Progenitor cell of endocrine pancreas (in vitro differentiated cells): ENCODE measurements at places on chromosomes 7 and 10.

- no peak overlapping the region for H3K4me3 ChIP-seq
- no peaks in the 10 kb centered on the region for H3K27me3 ChIP-seq
- H3K27ac ChIP-seq = no peak overlapping the region
- DNase-seq = no peak
- peaks cover 19% of the 10 kb centered on the region for H3K4me1 ChIP-seq
These were observed 201.4 kb downstream of the PTEN start for GRCh38 chr10:88064608-88065382.

DNA sequence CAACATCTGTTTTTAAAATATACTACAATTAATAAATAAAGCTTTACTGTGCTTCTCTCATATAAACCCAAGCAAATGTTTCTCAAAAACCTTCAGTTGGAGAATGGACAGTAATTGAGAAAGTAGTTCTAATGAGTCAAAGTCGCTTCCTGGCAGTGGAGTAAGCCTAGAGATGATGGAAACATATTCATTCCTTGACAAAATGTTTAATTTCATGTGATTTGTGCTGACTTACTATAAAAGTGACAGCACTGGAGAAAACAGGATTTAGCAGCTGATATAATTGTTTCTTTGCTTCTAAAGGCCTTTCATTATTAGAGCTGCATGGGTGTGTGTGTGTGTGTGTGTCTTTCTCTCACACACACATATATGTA lies 9.0 kb downstream of the ELMO1 start:
- peaks cover 43% of the 10 kb centered on the region for H3K4me1 ChIP-seq
- no peak overlapping the region for H3K4me3 ChIP-seq
- peaks cover 1% of the 10 kb centered on the region for H3K36me3 ChIP-seq
- H3K27ac ChIP-seq = peak overlapping the region; percentile 98

DNA sequence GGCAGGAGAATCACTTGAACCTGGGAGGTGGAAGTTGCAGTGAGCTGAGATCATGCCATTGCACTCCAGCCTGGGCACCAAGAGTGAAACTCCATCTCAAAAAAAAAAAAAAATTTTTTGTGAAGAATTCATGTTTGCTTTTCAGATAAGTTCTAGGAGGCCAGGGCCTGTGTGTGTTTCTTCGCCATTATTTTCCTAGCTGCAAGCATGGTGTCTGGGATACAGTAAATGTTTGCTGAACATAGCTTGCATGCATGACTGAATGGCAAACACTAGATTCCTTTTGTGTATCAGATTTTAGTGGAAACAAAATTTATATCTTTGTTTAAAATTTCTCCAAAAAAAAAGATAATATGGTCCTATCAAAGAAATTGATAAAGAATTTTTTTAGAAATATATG lies 9.7 kb upstream of the MACC1 start:
- H3K4me3 ChIP-seq = no peak overlapping the region
- no peaks in the 10 kb centered on the region for H3K27me3 ChIP-seq
- no peak overlapping the region for H3K27ac ChIP-seq
- peaks cover 3% of the 10 kb centered on the region for H3K4me1 ChIP-seq

- DNase-seq = no peak
- no peaks in the 10 kb centered on the region for H3K36me3 ChIP-seq
- H3K4me1 ChIP-seq = peaks cover 21% of the 10 kb centered on the region
- H3K4me3 ChIP-seq = no peak overlapping the region
- H3K27me3 ChIP-seq = peaks cover 5% of the 10 kb centered on the region
These were observed 207.2 kb downstream of the SKAP2 start for GRCh38 chr7:26657206-26657641.

DNA sequence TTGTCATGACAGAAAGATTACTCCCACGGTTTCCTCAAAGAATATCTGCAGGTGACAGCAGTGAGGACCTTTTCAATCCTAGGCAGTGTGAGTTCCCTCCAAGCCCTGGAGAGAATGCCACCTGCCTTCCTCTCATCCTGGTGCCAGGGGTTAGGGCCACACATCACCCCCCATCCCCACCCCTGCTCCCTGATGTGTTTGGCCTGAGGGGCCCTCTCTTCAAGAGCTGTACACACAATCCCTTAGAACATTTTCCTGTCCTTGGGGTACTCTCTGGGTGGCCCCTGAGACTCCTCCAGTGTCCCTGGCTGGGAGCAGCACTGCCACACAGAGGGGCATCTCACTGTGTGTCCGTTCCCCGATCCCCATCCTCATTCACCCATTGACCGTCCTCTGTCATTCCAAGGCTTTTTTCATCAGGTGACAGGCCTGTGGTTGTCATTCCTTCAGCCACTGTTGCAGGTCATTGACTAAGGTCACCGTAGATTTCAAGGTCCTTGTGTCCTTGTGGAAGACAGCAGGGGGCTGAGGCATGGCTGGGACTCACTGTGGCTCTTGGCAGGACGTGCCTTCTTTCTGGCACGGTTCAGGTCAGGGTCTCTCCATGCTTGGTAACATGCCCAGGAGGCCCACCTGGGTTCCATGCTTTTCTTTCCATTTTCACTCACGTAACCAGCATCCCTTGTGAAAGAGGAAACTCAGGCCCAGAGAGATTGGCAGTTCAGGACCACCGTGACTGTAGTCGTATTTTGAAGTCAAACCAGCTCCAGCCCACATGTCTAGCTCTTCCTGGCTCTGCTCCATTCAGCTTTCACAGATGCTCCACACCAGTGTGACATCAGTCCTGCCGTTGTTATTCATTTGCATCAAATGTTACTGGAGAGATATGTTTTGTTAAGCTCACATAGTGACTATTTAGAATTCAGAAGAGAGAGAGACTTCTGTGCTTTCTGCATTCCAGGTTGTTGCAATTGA lies 26.8 kb upstream of the BTBD16 start:
- H3K4me1 ChIP-seq = peaks cover 16% of the 10 kb centered on the region
- H3K4me3 ChIP-seq = no peak overlapping the region
- no peaks in the 10 kb centered on the region for H3K27me3 ChIP-seq
- peaks cover 18% of the 10 kb centered on the region for H3K36me3 ChIP-seq
- no peak for DNase-seq
- peak overlapping the region; percentile 26 for H3K27ac ChIP-seq

DNA sequence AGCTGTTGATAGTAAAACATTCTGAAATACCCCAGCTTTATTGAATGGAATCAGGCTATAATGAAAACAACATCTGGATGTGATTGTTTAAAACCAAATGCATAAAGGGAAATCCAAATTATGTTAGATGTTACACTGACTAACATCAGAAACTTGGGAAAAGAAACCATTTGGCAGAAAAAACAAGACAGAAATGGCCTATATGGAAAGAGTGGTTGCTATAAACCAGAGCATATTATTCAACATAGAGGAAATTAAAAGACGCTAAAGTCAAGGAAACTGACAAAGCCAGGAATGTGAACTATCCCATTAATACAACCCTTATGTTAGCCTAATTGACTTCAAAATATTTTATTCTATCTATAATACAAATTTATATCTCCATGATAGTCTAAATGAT lies 53.0 kb upstream of the CABCOCO1 start:
- H3K27me3 ChIP-seq = no peaks in the 10 kb centered on the region
- peaks cover 13% of the 10 kb centered on the region for H3K4me1 ChIP-seq
- H3K4me3 ChIP-seq = no peak overlapping the region
- H3K27ac ChIP-seq = no peak overlapping the region
- no peaks in the 10 kb centered on the region for H3K36me3 ChIP-seq

DNA sequence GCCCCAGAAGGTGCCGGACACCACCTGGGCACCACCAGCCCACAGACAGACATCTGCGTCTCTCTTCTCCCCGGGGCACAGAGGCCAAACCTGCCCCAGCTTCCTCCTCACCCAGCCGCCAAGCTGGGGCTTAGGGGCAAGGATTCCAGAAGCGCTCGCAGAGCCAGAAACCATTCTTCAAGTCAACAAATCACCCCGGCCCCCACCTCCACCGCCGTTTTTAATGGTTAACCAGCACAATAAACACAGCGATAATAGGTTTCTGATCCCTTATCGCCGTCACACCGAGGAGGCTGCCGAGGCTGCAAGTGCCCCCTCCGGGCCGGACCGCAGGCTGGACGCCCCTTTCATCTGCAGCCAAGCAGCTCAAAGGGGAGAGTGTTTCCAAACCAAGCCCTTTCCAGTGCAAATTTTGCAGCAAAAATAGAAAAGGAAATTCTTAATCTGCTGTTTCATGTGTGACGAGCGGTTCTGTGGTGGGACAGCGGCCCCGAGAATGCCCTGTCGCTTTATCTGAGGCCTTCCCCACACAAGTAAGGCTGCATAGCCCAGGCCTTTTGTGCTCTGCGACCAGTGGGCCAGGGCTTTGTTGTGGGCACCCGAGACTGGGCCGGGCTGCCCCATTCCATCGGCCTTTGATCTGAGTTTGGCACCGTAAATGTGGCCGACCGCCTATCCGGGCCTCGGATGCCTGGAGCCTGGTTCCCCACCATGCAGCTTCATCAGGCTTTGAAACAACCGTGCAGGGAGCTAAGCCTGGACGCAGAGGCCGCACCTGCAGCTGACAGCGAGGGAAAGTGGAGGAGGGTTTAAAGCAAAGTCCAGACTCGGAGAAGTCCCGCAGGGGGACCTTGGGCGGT lies 83.2 kb downstream of the FOXL3 start:
- peak overlapping the region; percentile 59 for H3K4me3 ChIP-seq
- H3K27me3 ChIP-seq = no peaks in the 10 kb centered on the region
- peak; percentile 62 for DNase-seq

GRCh38 chr10:78819361-78820006 lies 249.3 kb upstream of the ZMIZ1 start:
- no peak overlapping the region for H3K27ac ChIP-seq
- no peaks in the 10 kb centered on the region for H3K36me3 ChIP-seq
- H3K4me3 ChIP-seq = no peak overlapping the region
- peaks cover 7% of the 10 kb centered on the region for H3K4me1 ChIP-seq
- H3K27me3 ChIP-seq = peaks cover 3% of the 10 kb centered on the region

GRCh38 chr10:46999217-46999616 lies 88.0 kb downstream of the PTPN20 start:
- peaks cover 2% of the 10 kb centered on the region for H3K36me3 ChIP-seq
- no peak for DNase-seq
- peaks cover 8% of the 10 kb centered on the region for H3K4me1 ChIP-seq
- no peak overlapping the region for H3K27ac ChIP-seq

DNA sequence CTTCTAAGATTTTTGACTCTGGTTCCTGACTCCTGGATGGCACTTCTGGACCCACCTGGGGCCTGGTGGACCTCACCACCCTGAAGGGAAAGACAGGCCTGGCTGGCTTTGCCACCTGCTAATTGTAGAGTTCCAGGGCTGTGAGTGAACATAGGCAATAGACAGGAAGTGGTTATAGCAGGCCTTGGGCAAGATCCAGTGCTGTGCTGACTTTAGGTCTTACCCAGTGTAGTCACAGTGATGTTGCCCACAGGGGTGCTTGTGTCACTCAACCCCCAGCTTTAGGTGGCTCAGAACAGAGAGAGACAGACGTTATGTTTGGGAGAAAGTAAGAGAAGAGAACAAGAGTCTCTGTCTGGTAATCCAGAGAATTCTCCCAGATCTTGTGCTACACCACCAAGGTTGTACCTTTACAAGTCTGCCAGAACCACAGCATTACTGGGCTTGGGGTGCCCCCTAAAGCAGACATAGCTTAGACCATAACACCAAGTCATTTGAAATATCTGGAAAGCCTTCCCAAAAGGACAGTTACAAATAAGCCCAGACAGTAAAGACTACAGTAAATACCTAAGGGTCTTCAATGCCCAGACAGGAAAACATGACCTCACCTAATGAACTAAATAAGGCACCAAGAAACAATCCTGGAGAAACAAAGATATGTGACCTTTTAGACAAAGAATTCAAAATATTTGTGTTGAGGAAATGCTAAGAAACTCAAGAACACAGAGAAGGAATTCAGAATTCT lies 303.4 kb downstream of the PCLO start:
- H3K27ac ChIP-seq = no peak overlapping the region
- H3K27me3 ChIP-seq = no peaks in the 10 kb centered on the region
- no peaks in the 10 kb centered on the region for H3K4me1 ChIP-seq
- H3K36me3 ChIP-seq = peaks cover 1% of the 10 kb centered on the region
- no peak overlapping the region for H3K4me3 ChIP-seq

DNA sequence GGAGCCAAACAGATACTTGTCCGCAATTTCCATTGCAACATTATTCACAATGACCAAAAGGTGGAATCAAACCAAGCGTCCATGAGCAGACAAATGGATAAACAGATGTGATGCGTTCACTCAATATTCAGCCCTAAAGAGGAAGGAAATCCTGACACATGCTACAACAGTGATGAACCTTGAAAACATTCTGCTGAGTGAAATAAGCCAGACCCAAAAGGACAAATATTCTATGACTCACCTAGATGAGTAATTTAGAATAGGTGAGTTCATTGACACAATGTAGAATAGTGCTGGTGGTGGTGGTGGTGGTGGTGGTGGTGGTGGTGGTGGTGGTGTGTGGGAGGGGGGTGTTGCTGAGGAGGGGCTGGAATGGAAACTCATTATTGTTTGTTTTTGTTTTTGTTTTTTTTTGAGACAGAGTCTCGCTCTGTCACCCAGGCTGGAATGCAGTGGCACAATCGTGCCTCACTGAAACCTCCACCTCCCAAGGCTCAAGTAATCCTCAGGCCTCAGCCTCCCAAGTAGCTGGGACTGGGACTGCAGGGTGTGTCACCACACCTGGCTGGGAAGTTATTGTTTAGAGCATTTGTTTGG lies 28.6 kb downstream of the SMKR1 start:
- no peak for DNase-seq
- peaks cover 4% of the 10 kb centered on the region for H3K4me1 ChIP-seq
- H3K27ac ChIP-seq = no peak overlapping the region
- no peak overlapping the region for H3K4me3 ChIP-seq
- peaks cover 7% of the 10 kb centered on the region for H3K27me3 ChIP-seq

GRCh38 chr7:132135746-132136385 lies 440.4 kb downstream of the PLXNA4 start:
- DNase-seq = no peak
- no peaks in the 10 kb centered on the region for H3K36me3 ChIP-seq
- H3K4me1 ChIP-seq = no peaks in the 10 kb centered on the region
- H3K27me3 ChIP-seq = peaks cover 5% of the 10 kb centered on the region
- no peak overlapping the region for H3K27ac ChIP-seq

GRCh38 chr10:112475575-112476218 lies 28.7 kb downstream of the VTI1A start:
- peaks cover 11% of the 10 kb centered on the region for H3K4me1 ChIP-seq
- peaks cover 3% of the 10 kb centered on the region for H3K36me3 ChIP-seq
- no peak for DNase-seq
- no peak overlapping the region for H3K27ac ChIP-seq
- H3K4me3 ChIP-seq = no peak overlapping the region
- H3K27me3 ChIP-seq = no peaks in the 10 kb centered on the region

DNA sequence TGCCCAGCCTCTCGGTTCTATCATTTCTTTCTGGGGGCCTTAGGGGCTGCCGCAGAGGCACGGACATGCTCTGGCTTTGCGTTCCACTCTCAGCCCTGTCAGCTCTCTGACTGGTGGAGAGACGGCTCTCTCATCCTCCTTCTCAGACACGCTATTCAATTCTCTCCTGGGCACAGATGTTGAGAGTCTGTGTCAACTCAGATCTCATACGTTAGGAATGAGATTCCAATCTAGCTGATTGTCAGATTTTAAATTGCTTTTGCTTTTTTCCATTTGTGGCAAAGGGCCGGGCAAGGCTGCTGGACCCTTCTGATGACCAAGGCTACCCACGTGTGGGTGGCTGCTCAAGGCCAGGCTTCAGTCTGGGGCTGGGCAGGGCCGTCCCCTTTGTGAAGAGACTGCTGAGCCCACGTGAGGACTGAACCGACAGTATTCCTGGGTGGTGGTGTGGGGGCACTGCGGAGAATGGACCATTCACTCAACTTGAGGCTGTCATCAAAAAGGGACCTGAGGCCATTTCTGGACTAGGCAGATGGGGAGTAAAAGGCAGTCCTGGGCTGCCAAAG lies 71.5 kb downstream of the CLEC2L start:
- peaks cover 33% of the 10 kb centered on the region for H3K36me3 ChIP-seq
- H3K27me3 ChIP-seq = no peaks in the 10 kb centered on the region
- DNase-seq = no peak
- no peak overlapping the region for H3K27ac ChIP-seq
- H3K4me3 ChIP-seq = no peak overlapping the region
